ENCODE measurements at places on chromosomes 2 and 18.

DNA sequence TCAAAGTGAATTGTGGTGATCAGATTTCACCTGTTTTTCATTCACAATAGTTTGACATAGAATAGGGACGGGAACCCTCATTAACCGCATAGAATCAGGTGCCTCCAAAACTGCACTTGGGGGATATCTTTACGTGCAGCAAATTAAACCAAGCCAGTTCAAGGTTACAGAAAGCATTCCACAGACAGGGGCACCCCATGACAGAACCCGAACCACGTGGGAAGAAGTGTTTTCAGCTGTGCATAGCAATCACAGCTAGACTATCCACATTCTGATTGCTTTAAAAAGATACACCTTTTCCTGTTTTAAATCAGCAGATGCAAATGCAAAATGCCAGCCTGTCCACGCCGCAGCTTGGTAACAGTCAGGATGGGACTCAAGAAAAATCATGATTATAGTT is 205.8 kb downstream of the ANAPC1 start:
- DNase-seq, result no peak

GRCh38 chr2:42217307-42217706 is 48.2 kb downstream of the EML4 start:
- DNase-seq, result no peak

DNA sequence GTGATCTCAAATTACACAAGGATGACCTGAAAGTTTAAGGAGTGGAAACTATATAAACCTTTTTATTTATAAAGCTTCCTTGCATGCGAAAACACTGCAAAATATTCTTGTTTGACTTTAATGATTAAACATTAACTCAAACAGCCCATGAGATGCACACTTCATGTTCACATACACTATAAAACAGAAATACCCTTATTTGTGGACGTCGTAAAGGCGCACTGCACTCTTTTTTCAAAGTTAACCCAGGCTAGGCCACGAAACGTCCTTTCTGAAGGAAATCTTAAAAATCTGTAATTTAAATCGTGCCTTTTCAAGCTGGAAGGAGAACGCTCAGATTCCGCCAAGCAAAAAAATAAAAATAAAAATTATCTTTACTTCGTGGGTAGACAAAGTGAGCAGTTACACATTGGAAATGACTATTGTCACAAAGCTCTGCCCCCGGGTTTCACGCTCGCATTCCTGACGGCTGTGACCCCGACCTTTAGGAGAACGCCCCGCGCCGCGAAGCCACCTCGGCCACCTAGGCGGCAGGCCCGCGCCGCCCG is 728 bp downstream of the FAM168B start:
- DNase-seq, result no peak

- DNase-seq, result no peak
These were observed 27.7 kb downstream of the DOK1 start for GRCh38 chr2:74582184-74582583.

DNA sequence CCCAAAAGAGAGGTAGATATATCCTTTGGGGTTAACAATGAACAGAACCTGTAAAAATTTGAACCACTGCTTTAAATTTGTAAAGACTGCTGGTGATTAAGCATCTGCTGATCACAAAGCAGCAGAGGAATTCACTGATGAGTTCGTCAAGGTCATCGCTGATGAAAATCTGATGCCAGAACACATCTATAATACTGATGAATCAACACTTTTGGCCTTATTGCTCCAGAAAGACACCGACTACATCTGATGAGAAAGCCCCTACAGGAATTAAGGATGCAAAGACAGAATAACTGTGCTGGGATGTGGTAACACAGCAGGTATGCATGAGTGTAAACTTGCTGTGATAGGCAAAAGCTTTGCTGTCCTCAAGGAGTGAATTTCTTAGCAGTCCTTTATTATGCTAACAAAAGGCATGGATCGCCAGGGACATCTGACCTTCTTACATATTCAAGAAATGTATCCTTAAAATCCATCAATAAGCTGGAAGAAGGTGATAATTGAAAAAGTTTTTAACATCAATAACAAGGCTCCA is 30.5 kb upstream of the SGPP2 start:
- no peak for DNase-seq

DNA sequence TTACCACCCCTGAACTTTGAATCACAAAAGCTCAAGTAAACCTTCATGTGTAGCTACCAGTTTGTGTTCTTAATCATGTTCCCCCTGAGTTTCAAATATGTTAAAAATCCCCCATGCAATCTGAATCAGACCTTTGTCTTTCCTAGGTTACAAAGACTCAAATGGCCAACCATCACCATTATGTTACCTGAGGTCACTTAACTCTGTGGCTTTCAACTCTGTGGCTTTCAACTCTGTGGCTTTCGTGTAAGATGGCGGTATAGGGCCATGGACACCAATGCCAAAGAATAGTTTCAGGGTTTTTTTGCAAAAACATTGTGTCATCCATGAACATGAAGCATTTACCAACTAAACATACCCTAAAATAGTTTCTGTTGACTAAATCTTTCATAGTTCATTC is 6.7 kb downstream of the ERMN start:
- DNase-seq, result no peak

DNA sequence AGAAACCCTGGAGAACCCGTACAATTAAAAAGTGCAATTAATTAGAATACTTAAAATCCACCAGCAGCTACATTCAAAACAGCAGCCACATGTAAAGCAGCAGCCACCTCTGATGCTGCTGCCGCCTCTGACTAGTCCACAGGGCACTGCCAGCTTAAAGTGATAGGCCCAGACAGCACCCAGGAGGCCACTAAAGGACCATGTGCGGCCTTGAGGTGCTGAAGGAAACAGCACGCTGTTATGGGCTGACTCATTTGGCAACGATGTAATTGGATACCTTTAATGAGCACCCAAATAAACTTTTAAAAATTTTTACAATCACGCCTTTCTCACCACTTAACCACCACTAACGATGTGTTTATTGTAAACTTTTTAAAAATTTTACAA is 209.3 kb upstream of the NCKAP5 start:
- no peak for DNase-seq

GRCh38 chr2:191189112-191189635 is 38.4 kb upstream of the STAT4 start:
- no peak for DNase-seq

GRCh38 chr2:96985181-96985945 is 1.0 kb downstream of the FAM178B start:
- DNase-seq, result no peak

DNA sequence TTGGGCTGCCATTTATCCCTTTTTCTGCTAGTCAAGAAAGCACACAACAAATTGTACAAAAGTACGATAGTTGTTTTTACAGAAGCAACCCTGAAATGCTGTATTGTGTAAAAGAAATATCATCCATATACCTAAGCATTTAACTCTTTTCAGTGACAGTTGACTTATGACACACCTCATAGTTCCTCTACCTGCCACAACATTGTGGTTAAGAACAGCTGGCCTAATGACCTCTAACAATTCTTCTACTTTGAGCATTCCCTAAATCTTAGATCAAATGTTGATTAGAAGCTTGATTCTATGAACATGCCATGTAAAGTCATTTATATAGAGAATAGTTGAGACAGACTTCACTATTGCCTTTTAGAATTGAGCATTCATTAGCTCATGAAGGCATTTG is 165.9 kb upstream of the SETBP1 start:
- no peak for DNase-seq

GRCh38 chr2:145402706-145403277 is 882.9 kb upstream of the ZEB2 start:
- DNase-seq, result no peak

GRCh38 chr18:77677536-77677935 is 427.9 kb downstream of the GALR1 start:
- no peak for DNase-seq

DNA sequence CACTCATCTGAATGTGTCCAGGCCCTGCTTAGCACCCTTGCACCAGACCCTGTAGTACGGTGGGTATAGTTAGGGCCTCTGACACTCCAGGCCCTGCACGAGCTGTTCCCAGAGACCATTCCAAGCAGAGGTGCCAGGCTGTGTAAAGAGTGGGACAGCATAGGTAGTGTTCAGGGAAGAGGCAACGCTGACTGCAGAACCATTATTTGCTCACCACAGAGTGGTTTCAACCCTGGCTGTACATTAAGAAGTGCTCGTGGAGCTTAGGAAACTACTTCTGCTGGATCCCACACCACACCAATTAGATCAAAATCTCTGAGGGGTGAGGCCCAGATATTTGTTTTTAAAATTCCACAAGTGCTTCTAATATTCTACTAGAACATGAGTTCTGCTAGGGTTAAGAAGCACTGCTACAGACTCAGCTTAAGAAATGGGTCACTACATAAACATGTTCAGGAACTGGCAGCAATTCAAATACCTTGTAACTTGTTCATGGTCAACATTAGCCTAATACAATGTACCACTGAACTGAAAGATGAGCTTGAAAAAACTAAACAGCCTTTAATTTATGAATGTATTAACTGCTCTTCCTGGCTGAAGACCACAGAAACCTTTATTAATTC is 183.0 kb downstream of the MYO5B start:
- DNase-seq, result no peak

GRCh38 chr2:199940373-199940772 is 14.9 kb downstream of the TYW5 start:
- DNase-seq, result no peak

DNA sequence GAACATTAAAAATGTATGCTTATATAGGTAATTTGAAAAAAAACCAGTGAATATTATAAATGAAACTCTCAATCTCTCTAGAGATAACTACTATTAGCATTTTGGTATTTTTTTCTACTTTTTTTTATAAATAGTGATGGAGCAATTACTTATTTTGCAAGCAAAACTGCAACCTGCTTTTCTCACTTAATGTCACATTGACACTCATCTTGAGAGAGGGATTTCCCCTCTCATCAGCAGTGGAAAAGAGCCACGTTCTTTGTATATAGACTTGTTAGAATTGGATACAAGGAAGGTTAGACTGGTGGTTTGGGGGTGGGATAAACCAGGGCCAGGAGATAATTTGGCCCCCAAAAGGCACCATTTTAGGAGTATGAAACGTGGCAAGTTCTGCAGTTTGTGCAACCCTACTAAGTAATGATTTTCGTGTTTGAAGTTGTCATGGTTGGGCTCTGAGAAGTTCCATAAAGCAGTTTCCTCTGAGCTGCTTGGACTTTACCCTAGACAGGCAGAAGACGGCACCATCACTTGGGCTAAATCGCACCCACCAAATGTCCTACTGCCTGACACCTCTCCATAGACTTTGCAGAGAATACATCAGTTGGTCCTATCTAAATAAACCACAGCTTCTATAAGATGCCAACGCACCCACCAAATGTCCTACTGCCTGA is 194.0 kb downstream of the ACTR3 start:
- DNase-seq, result no peak

GRCh38 chr2:109342256-109342850 is 213.3 kb downstream of the SH3RF3 start:
- DNase-seq, result no peak

DNA sequence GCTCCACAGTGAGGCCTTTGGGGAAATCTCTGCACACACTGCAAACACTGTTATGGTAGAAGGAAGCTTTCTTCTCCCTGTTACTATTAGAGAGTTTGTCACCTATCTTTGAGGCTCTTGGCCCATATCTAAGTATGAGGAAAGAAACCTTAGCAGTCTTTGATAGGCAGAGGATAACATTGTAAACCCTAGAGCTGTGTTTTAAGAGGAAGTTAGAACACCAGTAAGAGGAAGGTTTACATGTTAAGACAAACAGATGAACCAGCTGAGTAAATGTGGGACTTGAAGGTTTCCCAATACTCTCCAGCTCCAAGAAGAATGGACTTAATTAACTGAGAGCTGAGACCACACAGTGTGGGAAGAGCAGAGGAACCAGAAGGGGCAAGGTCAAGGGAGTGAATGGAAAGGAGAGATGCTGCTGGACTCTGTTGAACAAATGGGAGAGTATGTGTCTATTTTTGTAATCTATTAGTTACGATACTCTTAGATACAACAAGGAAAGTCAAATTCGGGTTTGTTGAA is 257.0 kb downstream of the DPP10 start:
- DNase-seq, result no peak

- DNase-seq, result no peak
These were observed 59.8 kb downstream of the ZNF236 start for GRCh38 chr18:76882146-76882545.

GRCh38 chr18:75204269-75204731 is 4.6 kb downstream of the PTGR3 start:
- DNase-seq, result no peak

DNA sequence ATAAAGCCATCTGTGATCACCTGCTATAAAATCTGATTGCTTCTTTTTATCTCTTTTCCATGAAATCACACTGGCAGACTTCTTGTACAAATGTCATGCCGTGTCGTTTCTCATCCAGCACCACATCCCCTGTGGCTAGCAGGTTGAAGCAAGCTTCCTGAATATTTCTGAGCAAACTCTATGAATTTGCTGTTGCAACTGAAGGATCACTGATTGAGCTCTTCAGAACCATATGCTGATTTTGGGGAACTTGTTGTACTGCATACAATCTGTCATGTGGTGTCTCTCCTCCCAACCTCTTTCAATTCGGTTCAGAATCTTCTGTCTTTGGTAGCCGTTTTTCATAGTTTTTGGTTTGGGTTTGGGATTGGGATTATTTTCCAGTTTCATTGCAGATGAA is 57.7 kb upstream of the RBMS1 start:
- no peak for DNase-seq

DNA sequence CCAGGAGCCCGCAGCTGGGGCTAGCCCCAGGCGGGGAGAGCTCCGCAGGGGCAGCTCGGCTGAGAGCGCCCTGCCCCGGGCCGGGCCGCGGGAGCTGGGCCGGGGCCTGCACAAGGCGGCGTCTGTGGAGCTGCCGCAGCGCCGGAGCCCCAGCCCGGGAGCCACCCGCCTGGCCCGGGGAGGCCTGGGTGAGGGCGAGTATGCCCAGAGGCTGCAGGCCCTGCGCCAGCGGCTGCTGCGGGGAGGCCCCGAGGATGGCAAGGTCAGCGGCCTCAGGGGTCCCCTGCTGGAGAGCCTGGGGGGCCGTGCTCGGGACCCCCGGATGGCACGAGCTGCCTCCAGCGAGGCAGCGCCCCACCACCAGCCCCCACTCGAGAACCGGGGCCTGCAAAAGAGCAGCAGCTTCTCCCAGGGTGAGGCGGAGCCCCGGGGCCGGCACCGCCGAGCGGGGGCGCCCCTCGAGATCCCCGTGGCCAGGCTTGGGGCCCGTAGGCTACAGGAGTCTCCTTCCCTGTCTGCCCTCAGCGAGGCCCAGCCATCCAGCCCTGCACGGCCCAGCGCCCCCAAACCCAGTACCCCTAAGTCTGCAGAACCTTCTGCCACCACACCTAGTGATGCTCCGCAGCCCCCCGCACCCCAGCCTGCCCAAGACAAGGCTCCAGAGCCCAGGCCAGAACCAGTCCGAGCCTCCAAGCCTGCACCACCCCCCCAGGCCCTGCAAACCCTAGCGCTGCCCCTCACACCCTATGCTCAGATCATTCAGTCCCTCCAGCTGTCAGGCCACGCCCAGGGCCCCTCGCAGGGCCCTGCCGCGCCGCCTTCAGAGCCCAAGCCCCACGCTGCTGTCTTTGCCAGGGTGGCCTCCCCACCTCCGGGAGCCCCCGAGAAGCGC is 15.0 kb upstream of the GMPPA start:
- no peak for DNase-seq
